ENCODE measurements at places on chromosomes 1 and 21.
A peak's percentile ranks its signal among the peaks of the same experiment; 100 is the strongest.

DNA sequence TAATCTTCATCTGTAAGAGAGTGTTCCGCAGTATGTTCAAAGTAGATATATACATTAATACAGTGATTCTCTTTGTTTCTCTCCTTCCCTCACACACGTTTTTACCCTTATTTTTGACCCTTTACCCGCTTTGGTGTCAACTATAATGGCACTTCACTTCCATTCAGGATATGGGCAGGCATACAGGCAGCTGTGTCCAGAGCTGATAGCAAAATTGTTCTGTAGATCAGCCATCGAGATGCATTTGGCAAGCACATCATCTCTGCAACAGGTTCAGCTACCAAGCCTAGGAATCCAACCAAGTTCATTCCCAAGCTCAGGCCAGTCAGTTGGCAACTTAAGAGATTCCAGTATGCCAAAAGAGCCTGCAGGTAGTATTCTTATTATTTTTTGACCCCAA is 74.8 kb downstream of the FNBP1L start:
- DNase-seq: no peak

DNA sequence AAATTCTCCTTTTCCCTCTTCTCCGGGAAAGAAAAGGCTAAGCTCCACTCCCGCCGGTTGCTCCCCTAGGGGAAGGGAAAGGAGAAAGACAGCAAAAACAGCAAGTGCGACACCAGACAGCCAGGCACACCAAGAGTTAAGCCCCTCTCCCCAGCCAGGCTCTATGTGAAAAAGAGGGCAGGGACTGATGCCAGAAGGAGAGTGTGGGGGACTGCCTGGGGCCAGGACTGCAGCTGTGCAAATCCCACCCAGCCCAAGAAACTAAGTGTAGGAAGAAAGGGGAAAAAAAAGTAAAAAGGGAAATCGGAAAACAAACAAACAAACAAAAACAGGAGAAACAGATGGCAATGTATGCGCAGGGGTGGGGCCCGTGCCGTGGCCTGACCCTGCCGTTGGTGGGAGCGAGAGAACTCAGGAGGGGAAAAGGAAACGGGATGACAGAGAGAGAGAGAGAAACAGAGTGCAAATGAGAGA is 27.7 kb upstream of the FMO1 start:
- DNase-seq: no peak

- DNase-seq: peak; percentile 5
Observed at GRCh38 chr1:235503403-235504121, 690 bp downstream of the B3GALNT2 start.

- no peak for DNase-seq
Observed at GRCh38 chr1:15803380-15803779, 4.1 kb downstream of the UQCRHL start.

DNA sequence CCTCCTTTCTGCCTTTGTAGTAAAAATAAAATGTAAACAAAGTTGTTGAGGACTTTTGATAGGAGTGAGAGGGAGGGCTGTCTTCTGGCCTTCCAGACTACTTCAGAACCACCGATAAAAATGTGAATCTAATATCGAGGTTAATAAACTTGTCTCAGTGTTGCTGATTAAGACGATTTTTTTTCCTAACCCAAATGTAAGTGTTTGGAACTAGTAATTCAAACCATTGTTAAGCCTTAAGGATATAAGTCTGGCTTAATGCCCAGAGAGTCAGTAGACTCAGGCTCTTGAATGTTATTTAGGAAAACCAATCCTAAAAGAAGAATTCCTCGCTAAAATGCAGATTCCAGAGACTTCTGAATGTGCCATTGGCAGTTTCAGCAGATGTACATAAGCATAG is 356.9 kb downstream of the SIPA1L2 start:
- no peak for DNase-seq

GRCh38 chr1:173356191-173356762 is 120.9 kb upstream of the PRDX6 start:
- no peak for DNase-seq

DNA sequence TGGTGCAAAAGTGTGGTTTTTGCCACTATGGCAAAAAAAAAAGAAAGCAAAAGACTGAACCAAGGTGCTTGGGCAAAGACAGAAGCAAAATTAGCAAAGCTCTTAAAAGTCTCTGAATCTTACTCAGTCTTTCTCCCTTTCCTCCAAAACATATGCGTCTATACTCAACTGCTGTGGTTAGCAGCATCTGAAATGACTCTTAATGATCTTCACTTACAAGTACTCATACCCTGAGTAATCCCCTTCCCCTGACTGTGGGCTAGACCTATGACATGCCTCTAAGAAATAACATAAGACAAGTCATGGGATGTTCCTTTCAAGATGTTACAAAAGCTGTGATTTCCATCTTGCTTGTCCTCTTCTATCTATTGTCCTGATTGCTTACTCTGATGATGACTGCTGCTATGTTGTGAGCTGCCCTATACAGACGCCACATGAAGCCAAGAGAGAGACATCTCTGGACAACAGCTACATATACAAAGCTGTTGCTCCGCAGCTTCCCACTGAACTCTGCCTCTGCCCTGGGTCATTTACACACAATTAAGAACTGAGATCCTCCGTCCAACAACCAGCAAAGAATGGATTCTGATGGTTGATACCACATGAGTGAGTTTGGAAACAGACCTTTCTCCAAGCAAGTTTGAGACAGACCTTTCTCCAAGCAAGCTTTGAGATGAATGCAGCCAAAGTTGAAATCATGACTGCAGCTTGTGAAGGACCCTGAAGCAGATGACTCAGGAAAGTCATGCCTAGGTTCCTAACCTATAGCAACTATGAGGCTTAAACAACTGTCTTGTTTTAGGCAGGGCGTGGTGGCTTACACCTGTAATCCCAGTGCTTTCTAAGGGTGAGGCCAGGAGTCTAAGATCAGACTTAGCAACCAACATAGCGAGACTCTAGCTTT is 55.2 kb downstream of the PUM1 start:
- DNase-seq: peak; percentile 7

DNA sequence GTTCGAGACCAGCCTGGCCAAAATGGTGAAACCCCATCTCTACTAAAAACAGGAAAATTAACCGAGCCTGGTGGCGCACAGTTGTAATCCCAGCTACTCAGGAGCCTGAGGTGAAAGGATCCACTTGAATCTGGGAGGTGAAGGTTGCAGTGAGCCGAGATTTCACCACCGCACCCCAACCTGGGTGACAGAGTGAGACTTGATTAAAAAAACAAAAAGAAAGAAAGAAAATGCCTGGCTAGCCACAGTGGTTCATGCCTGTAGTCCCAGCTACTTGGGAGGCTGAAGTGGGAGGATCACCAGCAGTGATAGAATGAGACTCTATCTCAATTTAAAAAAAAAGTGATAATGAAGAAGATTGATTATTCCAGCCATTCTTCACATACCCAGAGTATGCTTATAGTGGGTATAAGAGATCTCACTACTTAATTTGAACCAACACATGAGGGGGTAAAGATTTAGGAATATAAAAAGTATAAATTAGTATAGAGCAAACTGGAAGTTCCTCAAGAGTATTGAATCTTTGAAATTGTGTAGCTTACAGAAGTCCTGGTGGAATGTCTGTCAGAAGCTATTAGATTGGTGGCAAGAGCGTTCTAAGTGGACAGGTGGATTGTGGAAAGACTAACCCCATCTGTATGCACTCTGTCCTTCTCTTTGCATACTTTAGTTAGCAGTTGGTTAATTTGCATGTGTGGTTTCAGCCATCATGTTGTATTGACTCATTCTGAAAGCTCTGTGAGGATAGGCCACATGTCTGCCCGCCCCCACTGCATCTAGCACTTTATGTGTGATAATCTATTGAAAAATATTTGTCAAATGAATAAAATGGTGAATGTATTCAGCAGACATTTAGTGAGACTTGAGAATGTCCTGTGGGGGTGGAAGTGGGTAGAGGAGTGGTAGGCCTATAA is 25.0 kb downstream of the RLF start:
- no peak for DNase-seq

DNA sequence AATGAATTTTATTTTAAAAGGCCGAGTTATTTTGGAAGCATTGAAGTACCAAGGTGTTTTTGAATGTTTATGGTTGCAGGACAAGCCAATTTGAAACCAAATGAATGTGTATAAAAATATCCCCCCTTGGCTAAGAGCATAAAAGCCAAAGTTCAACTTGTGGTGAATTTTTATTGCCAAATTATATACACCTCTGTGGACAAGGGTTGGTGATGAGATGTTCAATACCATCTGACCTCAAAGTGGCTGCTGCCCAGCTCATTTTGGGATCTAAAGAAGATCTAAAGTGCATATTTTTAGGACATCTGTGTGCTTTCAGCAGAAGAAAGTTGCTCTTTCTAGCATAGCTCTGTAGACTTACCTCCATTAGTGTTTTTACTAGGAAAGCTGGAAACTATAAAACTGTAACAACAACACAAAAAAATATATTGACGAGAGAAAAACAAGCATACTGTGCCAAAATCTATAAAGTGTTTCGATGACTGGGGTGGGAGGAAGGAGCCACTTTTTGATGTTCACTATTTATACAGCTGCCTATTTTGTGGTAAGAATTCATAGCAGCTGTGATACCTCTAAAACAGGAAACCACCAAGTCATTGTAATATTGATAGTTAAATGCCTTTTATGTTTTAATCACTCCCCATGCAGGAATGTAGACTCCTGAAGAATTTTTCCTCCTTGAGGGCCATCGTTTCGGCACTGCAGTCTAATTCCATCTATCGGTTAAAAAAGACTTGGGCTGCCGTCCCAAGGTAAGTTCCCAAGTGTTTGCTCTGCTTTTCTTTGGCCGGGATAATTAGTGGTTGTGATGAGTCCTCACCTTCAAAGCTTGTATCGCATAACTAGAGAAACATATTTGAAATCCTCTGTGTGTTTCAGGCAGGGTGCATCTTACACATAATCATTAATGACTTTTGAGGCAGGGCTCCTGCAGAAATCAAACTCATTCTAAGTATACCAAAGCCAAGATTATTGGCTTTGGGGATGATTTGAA is 83.2 kb downstream of the RGL1 start:
- DNase-seq: peak; percentile 22

DNA sequence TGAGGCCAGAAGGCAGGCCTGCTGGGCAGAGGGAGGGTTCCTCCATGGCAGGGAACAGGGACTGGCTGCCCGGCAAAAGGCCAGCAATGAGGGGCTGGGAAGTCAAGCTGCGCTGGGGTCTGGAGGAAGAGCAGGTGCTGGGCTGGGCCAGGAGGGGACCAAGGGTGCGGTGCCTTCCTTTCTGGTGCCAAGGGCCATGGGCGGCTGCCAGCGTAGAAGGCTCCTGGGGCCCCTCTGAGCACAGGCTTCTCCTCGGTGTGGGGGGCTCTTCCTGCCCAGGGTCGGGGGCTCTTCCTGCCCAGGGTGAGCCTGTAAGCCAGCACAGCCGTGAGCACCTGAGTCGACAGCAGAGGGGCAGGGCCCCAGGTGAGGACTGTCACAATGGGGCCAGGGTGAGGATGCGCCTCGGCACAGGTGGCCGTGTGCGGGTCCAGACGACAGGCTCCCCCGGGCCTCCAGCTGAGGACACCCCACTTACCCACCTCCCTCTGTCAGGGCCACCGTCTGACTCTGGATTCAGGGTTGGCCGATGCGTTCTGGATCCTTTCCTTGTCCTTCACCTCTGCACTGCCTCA is 10.7 kb upstream of the DNMT3L start:
- DNase-seq: no peak

Measured in CD4-positive, alpha-beta T cell treated with Interleukin-6 at 100 ng/mL for 8 hours (primary cell).